Mononuclear cell (primary cell): ENCODE measurements at places on chromosomes 3 and 15. TPM values are rescaled to one million over a fixed set of nuclear protein-coding genes. Genes with fewer than 3 reads are reported as not detected.

The CHRNA7 gene
- total RNA-seq, result 2.0 TPM

The CYB561D2 gene
- total RNA-seq, result 10.8 TPM

The SHQ1 gene
- total RNA-seq, result 16.4 TPM

The ACKR4 gene
- 0.31 TPM for total RNA-seq

The THPO gene
- not detected for total RNA-seq
